ENCODE measurements at places on chromosomes 5 and 9. TPM values are rescaled to one million over a fixed set of nuclear protein-coding genes. Genes with fewer than 3 reads are reported as not detected.

The FAM221B gene
- not detected for total RNA-seq

The TRPM6 gene
- total RNA-seq = 9.1 TPM

The MEIKIN gene
- total RNA-seq = not detected

The PIP5KL1 gene
- total RNA-seq = 10.3 TPM

The RASGRF2 gene
- total RNA-seq = 8.8 TPM

The SPATA31C1 gene
- not detected for total RNA-seq

The PCDHGB3 gene
- 5.4 TPM for total RNA-seq

The IFT74 gene
- total RNA-seq = 16.0 TPM

The PCDHB11 gene
- total RNA-seq = 2.2 TPM

The LRRC70 gene
- 9.6 TPM for total RNA-seq

The ANXA1 gene
- 834 TPM for total RNA-seq

Measured in vagina (tissue), 2 donors.